ENCODE measurements at places on chromosomes 13 and 19. TPM values are rescaled to one million over a fixed set of nuclear protein-coding genes. Genes with fewer than 3 reads are reported as not detected.
A peak's percentile ranks its signal among the peaks of the same experiment; 100 is the strongest.

XPO4 gene
- 28.0 TPM for total RNA-seq

ONECUT3 gene
- not detected for total RNA-seq

- peaks cover 3% of the 10 kb centered on the region for H3K4me1 ChIP-seq
- no peak overlapping the region for H3K27ac ChIP-seq
- no peak for DNase-seq
- no peaks in the 10 kb centered on the region for H3K36me3 ChIP-seq
These were observed 83.1 kb downstream of the ALOX5AP start for GRCh38 chr13:30818323-30818960.

GRCh38 chr19:50607874-50608785 is 31.6 kb downstream of the SYT3 start:
- DNase-seq: peak; percentile 92
- peak overlapping the region; percentile 31 for H3K4me3 ChIP-seq
- H3K27ac ChIP-seq: no peak overlapping the region
- peaks cover 33% of the 10 kb centered on the region for H3K27me3 ChIP-seq
- H3K4me1 ChIP-seq: peaks cover 8% of the 10 kb centered on the region

GRCh38 chr13:113663934-113664333 is 3.1 kb upstream of the GRK1 start:
- no peak overlapping the region for H3K4me3 ChIP-seq
- no peaks in the 10 kb centered on the region for H3K27me3 ChIP-seq
- no peak for DNase-seq
- no peaks in the 10 kb centered on the region for H3K4me1 ChIP-seq
- H3K27ac ChIP-seq: no peak overlapping the region

DNA sequence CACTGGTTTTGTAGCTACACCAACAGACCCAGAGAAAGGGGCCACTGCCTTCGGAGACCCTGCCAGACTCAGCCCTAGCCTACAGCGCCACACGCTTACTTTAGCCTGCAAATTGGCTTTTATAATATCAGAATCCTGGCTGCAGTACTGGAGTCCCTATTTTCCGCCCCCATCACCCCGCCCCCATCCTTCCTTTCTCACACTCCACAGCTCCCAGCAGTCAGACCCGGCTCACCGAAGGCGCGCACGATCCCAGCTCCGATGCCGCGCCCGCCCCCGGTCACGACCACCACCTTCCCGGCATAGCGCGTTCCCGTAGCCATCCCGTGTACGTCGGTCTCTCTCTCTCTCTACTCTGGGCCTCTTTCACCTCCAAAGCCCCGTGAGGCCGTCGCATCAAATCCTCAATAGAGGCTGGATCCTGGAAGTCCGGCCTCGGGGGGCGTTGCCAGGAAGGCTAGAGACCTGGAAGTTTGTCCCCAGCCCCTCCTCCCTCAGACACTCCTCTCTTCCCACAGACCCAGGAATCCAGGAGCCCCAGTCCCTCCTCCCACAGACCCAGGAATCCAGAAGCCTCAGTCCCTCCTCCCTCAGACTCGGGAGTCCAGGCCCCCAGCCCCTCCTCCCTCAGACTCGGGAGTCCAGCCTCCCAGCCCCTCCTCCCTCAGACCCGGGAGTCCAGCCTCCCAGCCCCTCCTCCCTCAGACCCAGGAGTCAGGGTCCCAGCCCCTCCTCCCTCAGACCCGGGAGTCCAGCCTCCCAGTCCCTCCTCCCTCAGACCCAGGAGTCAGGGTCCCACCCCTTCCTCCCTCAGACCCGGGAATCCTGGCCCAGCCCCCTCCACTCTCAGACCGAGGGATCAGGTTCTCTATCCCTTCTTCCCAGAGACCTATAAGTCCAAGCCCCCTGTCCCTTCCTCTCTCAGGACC is at the start of gene HSD17B14:
HSD17B14 (minus strand) TSS at position 403 of the 929 bp plus-strand sequence; CDS start at position 323, 80 bp downstream.
- H3K27me3 ChIP-seq: peaks cover 5% of the 10 kb centered on the region
- H3K27ac ChIP-seq: peak within 1 kb of the TSS; percentile 86
- no peaks in the 10 kb centered on the region for H3K36me3 ChIP-seq
- peak within 1 kb of the TSS; percentile 78 for H3K4me3 ChIP-seq
- DNase-seq: peak; percentile 37

Measured in activated CD8-positive, alpha-beta T cell treated with anti-CD3 and anti-CD28 coated beads for 36 hours (primary cell).